ENCODE measurements at places on chromosomes 12 and 14.

- DNase-seq = no peak
Observed at GRCh38 chr12:51033457-51034089, 7.4 kb upstream of the SLC11A2 start.

- no peak for DNase-seq
Observed at GRCh38 chr12:116735084-116735483, 2.8 kb downstream of the SPRING1 start.

- DNase-seq = no peak
Observed at GRCh38 chr12:113276946-113277500, 55.8 kb downstream of the TPCN1 start.

DNA sequence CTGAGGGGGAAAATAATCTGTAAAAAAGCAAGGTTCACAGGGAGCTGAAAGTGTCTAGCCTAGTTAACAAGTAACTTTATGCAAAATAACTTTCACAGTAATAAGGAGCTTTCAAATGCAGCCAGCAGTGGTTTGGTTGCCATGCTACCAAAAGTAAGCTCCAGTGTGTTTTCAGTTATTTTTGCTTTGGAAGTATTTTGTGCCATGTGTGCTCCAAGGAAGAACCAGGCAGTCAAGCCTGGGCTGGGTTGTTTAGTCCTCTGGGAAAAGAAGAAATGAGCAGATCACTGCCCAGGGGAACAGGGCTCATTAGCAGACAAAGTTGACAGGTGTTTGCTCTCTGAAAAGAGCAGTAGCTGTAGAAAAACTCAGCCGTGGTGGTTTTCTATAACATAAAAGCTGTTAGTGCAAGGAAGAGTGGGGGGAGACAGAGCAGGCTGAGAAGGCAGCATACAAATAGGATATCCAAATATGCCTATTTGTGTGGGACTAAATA is 92.8 kb upstream of the TMTC2 start:
- no peak for DNase-seq

- no peak for DNase-seq
Observed at GRCh38 chr12:117034701-117035151, 64.5 kb downstream of the TESC start.

- DNase-seq = no peak
Observed at GRCh38 chr12:3931776-3932175, 58.6 kb upstream of the PARP11 start.

DNA sequence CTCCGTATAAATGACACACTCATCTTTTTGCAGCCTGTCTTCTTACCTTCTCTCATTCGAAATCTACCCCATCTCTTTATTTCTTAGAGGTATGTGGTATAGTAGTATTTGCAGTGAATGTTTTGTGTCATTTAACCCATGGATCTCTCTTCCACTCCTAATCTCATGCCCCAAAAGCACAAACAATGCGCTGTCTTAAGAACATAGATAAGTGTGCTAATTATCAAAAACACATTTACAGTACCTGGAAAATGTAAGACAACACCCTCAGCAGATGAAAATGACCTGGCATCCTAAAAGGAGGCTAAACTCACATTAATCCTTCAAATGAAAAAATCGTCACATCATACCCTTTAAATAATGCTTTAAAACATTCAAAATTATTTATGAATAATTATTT is 10.7 kb downstream of the USP15 start:
- no peak for DNase-seq

GRCh38 chr14:106039400-106039799 is 513.0 kb downstream of the TMEM121 start:
- DNase-seq = no peak

- DNase-seq = no peak
Observed at GRCh38 chr12:122838841-122839240, 3.6 kb downstream of the HIP1R start.

- peak; percentile 58 for DNase-seq
Observed at GRCh38 chr12:89574736-89575208, 48.9 kb upstream of the POC1B start.

- DNase-seq = no peak
Observed at GRCh38 chr12:62434494-62435302, 31.9 kb upstream of the MON2 start.

DNA sequence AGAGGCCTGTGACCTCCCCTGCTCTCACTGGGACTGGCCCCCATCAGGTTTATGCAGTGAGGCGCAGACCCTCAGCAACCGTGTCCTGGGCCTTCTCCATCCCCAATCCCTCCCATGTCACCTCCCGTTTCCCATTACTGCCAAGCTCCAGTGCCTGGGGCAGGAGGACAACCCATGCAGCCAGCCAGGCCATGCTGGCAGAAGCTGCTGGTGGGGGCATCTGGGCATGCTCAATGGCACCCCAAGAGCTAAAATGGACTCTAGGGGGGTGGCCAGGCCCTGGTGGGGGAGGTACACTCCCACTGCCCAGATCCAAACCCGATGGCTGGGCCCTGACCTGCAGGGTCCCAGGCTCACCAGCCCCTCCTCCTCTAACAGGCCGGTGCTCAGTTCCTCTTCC is 20.5 kb upstream of the GPR132 start:
- DNase-seq = no peak

DNA sequence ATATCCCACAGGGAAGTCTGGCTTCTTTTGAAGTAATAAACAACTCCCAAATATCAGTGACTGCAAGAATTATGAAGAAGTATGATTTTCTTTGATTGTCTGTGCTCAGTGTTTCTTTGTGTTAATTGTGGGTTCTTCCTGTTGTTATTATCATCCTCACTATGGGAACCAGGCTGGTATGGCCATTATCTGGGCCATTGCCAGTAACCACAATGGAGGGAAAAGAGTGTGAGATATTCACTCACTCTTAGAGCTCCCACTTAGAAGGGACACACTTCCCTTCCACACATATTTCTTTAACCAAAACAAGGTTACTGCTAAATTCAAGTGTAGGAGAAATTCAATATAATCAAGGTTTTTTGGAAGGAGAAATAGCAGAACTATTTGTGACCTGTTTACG is 503.7 kb downstream of the SLC6A15 start:
- no peak for DNase-seq

DNA sequence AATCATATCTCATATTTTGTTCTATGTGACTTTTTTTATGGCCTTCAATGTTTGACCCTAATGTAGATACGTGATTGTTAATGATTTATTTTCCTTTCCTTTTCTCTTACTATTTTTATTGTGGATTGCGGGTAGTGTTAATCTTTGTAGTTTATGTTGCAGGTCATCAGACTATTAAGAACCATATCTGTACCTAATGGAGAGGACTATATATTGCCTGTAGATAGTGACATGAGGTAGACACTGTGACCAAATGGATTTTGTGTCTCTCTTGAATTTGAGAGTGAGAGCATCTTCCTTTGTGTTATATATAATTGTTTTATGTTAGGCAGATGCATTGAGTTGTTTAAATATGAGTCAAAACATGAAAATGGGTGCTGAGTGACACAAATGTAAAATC is 543.4 kb upstream of the MGAT4C start:
- DNase-seq = no peak

- no peak for DNase-seq
Observed at GRCh38 chr14:74401504-74402241, 24.3 kb downstream of the SYNDIG1L start.

DNA sequence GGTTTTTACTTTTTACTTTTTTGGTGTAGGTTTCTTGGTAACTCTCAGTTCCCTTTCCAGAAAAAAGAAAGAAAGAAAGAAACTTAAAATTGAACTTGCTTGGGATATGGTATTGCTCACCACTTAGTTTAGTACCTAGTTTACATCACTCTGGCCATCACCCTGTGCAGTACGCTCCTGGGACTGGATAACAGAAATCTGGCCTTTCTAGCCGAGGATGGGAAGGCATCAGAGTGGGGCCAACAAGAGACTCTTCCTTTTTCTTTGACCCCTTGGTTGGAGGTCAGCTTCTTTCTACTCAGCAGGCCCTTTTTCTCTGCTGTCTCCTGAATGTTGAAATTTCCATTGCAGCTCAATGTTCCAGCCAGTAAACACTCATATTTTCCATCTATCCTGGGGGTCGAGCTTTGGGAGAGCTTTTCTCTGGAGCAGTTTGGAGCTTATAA is 156.6 kb downstream of the TGFB3 start:
- DNase-seq = no peak

GRCh38 chr12:16346958-16347357 is 487 bp upstream of the MGST1 start:
- no peak for DNase-seq

DNA sequence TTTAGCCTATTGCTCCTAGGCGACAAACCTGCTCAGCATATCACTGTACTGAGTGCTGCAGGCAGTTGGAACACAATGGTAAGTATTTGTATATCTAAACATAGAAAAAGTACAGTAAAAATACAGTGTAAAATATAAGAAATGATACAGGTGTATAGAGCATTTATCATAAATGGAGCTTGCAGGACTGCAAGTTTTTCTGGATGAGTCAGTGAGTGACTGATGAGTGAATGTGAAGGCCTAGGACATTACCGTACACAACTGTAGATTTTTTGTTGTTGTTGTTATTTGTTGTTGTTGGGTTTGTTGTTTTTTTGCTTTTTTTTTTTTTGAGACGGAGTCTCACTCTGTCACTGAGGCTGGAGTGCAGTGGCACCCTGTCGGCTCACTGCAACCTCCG is 33.4 kb downstream of the PNMA1 start:
- DNase-seq = no peak

- no peak for DNase-seq
Observed at GRCh38 chr14:51310505-51310944, 70.5 kb downstream of the TMX1 start.

- no peak for DNase-seq
Observed at GRCh38 chr12:49347311-49348193, 864 bp downstream of the DNAJC22 start.

GRCh38 chr12:107702106-107702505 is 16.5 kb downstream of the PWP1 start:
- no peak for DNase-seq
